ENCODE measurements at places on chromosomes 5 and 9.

DNA sequence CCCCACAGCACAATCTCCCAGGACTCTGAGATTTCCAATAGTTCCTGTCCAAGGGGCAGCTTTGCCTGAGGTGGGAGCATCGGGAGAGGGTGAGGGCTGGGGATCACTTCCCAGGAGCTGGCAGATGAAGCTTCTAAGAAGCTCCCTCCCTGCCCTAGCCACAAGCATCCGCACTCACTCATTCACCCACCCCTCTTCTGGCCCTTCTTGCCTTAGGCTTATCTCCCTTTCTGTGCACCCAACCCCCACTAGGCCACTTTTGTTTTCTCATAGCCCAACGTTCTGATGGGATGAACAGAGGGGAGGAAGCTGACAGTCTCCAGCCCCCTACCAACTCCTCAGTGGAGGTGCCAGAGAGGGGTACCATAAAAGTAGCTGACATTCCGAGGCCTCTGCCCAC is 3.7 kb upstream of the PCDH1 start:
- no peak for DNase-seq

DNA sequence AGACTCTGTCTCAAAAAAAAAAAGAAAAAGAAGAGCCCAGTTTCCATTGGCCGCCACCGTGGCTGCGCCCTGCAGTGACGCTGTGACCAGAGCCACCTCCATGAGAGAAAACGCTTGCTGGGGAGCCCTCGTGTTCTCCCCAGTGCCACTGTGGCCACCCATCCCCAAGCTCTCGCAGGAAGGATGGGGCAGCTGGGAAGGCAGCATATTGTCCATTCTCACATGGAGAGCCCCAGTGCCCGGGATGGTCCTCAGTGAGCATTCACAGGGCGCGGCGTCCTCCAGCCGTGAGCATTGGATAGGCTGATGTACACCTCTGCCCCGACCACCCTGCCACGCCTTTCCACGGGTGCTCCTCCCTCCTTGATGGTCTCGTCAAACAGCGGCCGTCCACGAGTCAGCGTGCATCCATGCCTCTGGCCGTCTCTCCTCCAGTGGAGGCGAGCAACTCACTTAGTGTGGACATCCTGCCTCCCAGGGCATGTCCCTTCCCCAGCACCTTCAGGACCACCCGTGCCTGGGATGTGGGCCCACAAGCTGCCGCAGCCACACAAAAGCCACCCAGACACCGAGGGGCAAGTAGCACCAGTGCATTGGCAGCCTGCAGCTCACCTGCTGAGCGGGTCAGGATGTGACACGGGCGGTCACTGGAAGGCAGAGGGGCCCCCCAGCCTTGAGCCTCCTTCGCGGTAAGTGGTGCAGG is 23.4 kb upstream of the SLC6A19 start:
- no peak for DNase-seq

GRCh38 chr5:57552033-57552432 is 69.4 kb upstream of the ACTBL2 start:
- no peak for DNase-seq

GRCh38 chr5:58764199-58764598 is 181.3 kb downstream of the RAB3C start:
- no peak for DNase-seq

DNA sequence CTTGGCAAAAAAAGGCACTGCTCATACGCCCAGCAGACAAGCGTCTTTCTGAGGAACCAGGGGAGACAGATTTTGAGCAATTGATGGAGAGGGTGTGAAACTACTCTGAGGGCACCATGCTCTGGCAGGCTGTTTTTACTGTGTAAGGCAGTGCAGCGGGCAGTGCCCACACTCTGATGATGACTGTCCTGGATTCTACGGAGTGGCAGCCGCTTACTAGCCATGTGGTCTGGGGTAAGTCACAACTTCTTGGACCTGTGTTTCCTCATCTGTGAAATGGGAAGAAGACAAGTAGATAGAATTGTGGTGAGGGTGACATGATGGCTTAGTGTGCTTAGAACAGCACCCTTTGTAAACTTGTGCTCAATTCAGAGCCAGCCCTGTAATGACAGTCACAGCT is 38.8 kb downstream of the FABP6 start:
- DNase-seq = no peak

GRCh38 chr5:150339165-150339564 is 18.3 kb upstream of the TCOF1 start:
- no peak for DNase-seq

DNA sequence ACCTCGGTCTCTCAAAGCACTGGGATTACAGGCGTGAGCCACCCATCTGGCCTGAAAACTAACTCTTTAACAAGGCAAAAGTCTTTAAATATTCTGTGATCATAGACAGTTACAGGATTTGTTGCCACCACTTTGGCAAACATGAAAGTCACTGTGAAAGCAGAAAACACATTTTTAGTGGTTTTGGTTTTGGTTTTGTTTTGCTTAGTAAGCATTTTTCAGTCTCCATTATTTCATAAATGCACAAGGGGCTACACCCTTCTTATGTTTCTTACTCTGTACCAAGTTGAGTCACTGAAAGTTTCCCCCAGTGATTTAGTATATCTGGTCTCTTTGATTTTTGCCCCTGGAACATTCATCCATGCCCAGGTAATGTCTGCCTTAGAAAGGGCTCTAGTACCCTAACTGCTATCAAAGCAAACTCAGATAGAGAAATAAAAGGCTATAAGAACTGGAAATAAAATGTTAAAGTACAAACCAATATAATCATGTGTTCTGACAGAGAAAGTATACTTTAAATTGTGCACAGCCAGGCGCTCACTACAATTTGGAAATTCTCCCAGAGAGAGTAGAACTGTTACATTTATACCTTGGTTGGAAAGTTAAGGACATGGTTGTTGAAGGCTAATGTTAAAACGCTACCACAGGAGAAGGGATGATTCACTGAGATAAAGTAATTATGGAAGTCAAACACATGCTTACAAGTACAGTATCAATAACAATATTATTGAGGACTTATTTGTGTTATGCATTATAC is 1022.5 kb upstream of the DMAC1 start:
- DNase-seq = peak; percentile 8

DNA sequence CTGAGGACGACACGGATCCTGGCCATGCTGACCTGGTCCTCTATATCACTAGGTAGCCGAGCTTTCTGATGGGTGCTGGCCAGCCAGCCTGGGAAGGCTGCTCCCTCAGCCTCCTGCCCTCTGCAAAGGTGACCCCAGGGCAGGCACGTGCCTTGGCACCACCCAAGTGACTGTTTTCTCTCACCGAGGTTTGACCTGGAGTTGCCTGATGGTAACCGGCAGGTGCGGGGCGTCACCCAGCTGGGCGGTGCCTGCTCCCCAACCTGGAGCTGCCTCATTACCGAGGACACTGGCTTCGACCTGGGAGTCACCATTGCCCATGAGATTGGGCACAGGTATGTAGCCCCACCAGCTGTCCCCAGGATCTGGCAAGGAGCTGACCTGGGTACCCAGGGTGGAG is 3.8 kb downstream of the ADAMTS13 start:
- no peak for DNase-seq

DNA sequence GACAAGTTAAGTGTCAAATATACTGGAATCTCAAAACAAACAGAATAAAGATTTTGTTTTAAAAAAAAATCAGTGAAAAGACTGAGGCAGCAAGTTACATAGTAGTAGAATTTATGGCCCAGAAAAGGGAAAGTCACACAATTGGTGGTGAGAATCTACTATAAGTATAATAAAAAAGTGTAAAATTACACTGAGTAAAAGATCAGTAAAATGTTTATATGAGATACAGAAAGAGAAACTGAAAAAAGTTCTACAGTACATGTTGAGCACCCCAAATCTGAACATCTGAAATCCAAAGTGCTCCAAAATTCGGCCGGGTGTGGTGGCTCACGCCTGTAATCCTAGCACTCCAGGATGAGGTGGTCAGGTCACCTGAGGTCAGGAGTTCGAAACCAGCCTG is 15.0 kb downstream of the AGTPBP1 start:
- DNase-seq = no peak

DNA sequence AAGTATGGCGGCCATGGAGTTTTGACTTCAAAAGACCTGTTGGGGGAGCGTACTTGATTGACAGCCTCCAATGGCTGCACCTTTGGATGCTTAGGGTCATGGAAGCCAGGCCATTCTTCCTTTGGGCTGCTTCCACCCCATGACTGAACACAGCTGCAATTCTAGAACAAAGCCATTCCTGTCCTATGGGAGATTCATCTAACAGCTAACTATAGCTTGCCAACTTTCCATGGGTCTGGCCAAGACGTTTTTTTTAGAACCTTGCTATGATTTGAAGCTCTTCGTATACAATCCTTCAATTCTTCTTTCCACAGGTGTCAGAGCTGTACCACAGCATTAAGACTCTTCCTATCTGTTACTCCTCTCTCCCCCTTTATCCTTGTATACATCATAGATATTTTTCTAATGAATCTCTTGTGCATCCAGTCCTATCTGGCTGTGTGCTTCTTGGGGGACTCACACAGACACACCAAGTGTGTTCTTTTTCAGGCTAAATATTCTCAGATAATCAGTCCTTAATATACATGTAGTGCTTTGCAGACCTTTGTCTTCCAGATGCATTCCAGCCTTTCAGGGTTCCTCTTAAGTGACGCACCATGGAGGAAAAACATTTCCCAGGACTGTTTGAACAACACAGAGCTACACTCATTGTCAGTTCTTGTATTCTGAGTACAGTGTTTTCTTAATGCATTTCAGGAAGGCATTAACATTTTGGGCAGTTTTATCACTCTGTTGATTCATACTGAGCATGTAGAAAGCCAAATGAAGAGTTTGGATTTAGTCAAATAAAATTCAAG is 198.9 kb downstream of the TAF11L14 start:
- DNase-seq = no peak

DNA sequence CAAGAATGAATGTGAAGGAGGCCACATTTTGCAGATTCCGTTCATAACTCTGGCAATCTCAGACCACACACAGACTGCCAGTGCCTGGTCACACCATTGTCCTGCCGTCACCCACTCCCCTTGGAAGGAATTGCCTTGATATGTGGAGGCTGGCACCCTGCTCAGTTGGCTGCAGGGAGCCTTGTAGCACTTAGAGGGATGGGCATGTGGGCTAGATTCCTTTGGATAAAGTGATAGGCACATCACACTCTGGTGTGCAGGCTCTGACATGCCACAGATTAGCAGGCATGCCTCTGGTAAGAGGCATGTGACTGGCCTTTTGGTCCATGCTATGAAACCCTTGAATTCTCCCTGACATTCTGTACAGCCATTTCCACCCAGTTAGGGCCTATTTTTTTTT is 254.6 kb upstream of the PIK3R1 start:
- no peak for DNase-seq

DNA sequence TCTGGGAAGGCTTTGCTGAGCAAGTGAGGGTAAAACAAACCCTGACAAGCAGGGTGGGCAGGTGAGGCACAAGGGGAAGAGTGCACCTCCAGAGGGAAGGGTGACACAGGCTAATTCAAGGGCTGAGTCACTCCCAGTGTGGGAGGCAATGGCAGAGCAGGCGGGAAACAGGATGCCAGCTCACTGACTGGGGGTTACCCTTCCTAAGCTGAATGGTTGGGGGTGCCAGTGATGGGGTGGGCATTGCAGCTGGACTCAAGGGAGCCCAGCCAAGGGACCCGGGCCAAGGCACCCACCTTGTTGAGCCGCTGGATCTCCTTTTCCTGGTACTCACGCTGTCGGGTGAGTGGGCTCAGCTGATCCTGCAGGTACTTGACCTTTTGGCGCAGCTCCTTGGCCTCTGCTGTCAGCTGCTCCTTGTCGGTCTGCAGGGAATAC is 18.4 kb downstream of the GPX3 start:
- DNase-seq = no peak

DNA sequence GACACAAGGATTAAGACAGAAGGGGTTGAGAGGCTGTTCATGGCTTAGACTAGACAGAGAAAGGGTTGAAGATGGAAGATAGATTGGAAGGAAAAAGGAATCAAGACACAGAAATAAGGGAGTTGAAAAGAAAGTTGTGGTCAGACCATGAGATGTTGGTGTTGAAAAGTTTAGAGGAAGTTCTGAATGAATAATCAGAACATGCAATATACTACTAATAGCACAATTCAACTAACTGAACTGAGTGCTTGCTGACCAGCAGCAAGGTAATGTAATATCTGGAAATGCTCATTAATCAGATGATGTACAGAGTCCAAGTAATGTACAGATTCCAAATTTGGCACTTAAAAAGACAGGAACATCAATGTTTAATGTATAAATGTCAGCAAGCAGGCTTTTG is 10.6 kb upstream of the NNT start:
- DNase-seq = no peak

DNA sequence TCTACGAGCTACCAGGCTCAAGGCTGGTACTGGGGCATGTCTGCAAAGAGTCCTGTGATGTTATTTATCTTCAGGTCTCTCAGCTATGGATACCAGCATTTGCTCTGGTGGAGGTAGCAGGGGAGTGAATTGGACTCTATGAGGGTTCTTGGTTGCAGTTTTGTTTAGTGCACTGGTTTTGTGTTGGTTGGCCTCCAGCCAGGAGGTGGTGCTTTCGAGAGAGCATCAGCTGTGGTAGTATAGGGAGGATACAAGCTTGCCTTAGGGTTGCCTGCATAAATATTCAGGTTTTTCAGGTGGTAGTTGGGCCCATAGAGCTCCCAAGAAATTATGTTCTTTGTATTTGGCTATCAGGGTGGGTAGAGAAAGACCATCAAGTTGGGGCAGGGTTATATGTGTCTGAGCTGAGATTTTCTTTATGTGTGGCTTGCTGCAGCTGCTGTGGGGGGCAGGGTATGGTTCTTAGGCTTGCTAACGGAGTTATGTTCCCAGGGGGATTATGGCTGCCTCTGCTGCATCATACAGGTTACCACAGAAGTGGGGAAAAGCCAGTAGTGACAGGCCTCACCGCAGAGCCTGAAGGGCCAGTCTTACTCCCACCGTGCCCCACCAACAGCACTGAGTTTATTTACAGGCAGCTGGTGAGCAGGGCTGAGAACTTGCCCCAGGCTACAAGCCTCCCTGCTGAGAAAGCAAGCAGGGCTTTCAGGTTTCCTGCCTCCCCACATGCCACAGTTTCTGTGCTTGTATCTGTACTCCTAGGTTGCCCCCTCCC is 9.7 kb upstream of the RIOK2 start:
- DNase-seq = no peak

DNA sequence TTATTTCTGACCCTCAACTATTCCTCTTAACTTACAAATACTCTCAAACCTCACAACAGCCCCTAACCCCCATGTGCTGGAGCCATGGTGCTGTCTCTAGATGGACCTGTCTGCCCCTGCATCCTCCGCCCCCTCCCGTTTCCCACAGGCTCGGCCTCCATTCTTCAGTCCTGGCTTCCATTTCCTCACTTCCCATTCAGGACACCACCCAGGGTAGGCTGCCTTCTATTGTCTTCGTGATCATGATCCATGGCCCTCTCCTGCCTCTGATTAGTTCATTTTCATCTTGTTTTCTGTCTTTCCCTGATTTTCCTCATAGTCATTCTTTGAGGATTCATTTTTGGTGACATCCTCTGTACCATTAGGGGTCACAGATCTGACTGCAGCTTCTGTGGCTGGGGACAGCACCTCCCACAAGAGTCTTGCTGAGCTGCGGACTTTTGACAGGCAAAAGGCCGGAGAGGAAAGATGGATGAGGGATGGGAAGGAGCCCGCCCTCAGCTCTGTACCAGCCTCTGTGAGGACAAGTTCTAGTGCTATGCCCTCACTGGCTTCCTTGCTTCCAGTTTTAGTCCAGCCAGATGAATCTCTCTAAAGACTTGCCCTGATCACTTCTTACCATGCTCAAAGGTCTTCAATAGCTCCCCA is 255.8 kb downstream of the NTRK2 start:
- DNase-seq = no peak
